ENCODE measurements at places on chromosomes 11 and 22.
A peak's percentile ranks its signal among the peaks of the same experiment; 100 is the strongest.

- no peak for DNase-seq
Measured at GRCh38 chr22:44664149-44664548, 37.9 kb upstream of the PRR5 start.

GRCh38 chr11:105273660-105274280 lies 134.2 kb upstream of the CARD18 start:
- no peak for DNase-seq

GRCh38 chr11:35165423-35166368 lies 26.7 kb downstream of the CD44 start:
- no peak for DNase-seq

DNA sequence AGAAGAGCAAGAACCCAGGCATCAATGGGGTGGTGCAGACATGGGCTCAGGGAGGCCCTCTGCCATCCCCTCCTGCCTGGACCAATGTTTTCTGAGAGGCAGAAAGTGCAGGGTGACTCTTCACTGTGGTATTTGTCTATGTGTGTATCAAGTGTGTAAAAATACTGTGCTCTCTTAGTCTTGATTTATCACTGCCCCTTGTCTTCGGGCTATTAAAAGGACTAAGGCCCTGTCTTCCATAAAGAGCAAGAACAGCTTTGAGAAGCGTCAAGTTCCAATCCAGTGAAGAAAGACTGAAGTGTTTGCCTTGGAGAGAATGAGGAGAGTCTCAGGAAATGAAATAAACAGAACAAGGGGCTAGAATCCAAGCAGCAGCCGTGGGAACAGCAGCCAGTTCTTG lies 14.4 kb downstream of the PRSS23 start:
- no peak for DNase-seq

- no peak for DNase-seq
Measured at GRCh38 chr22:28779833-28780232, 7.3 kb downstream of the CCDC117 start.

DNA sequence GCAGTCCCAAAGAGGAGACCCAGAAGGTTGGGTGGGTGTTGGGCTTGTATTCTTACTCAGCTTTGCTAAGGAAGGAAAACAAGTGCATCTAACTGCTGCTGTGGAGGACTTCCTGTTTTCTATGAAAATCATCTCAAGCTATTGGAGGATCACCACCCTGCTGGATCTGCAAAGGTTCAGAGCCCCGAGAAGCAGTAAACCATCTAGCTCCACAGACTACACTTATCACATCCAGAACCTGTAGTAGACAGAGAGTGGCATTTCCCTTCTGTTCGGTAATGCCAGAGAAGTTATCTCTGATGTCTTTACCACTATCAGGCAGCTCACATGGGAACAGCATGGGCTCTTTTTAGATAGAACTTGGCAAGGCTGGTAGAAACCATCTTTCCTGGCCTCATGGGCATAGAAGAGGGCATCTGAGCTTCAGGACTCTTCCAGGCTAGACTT lies 21.7 kb downstream of the KCNJ1 start:
- DNase-seq: no peak

- no peak for DNase-seq
Measured at GRCh38 chr11:72740060-72740424, 12.2 kb downstream of the ARAP1 start.

- DNase-seq: no peak
Measured at GRCh38 chr11:521177-521688, 14.1 kb downstream of the HRAS start.

GRCh38 chr11:32290783-32291182 lies 144.6 kb downstream of the WT1 start:
- no peak for DNase-seq

DNA sequence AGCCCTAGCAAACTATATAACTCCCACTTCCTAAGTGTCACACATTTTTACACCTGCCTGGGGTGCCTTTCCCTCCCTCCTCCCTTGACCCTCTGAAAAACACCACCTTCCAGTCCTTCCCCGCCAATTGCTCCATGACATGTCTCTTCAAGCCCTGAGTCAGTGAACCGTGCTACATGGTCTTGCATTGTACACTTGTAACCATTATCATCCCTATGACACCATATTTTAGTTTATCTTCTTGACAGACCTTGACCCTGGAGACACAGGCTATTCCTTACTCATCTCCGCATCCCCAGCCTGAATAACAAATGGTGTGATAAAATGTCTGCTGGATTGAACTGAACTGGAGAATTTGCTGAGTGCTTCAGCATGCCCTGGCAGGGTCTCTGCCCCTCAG lies 36.9 kb downstream of the TNKS1BP1 start:
- no peak for DNase-seq

DNA sequence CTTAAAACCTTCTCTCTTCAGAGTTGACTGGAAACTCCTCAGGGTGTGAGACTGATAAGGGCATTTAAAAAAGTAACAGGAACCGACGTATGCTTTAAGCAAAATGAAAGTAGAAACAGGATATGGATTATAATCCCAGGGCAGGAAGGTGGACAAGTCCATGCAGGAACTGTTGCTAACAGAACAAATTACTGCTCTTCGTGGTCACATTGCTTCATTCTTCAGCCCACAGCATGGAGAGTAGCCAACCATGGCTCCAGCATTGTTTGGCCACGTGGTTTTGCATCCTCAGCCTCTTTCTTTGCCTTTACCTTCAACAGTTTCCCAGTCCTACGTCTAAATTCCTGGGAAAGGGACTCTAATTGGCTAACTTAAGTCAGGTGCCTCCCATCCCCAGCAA lies 563.1 kb upstream of the ISX start:
- DNase-seq: no peak

DNA sequence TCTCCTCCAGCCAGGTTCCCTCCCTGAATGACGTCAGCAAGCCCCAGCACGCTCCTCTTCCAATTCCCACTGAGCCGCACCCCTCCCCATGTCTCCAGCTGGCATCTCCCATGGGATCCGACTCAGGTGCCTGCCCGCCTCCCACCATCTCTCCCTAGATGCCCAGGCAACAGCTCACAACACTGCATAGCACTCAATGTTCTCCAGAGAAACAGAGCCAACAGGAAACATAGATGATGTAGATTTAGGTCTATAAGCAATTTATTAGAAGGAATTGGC lies 532.3 kb downstream of the BRD1 start:
- no peak for DNase-seq

- DNase-seq: no peak
Measured at GRCh38 chr22:36881504-36882245, 20.9 kb downstream of the NCF4 start.

DNA sequence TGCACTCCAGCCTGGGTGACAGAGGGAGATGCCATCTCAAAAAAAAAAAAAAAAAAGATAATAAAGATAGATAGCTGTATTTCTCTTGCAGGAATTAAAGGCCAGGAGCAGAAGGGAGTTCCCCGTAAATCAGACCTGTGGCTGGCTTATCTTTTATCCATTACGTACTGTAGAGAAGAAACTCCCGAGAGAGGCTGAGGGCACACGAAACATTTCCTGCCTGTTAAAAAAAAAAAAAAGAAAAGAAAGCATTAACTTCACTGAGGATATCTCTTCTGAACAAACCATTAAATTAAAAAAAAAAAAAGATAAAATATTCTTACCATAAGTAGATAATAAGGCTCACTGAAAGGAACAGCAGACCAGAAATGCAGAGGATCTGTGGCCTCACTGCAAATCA lies 22.5 kb downstream of the P4HA3 start:
- no peak for DNase-seq

DNA sequence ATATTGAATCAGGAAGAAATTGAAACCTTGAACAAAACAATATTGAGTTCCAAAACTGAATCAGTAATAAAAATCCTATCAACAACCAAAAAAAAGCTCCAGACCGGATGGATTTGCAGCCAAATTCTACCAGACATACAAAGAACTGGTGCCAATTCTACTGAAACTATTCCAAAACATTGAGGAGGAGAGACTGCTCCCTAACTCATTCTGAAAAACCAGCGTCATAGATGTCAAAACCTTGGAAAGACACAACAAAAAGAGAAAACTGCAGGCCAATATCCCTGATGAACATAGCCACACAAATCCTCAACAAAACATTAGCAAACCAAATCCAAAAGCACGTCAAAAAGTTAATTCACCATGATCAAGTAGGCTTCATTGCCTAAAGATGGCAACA lies 353.8 kb downstream of the TMEM135 start:
- DNase-seq: no peak

- DNase-seq: no peak
Measured at GRCh38 chr11:81989093-81989492, 744.6 kb downstream of the FAM181B start.

GRCh38 chr22:23498811-23499798 lies 81.0 kb downstream of the IGLL1 start:
- no peak for DNase-seq

DNA sequence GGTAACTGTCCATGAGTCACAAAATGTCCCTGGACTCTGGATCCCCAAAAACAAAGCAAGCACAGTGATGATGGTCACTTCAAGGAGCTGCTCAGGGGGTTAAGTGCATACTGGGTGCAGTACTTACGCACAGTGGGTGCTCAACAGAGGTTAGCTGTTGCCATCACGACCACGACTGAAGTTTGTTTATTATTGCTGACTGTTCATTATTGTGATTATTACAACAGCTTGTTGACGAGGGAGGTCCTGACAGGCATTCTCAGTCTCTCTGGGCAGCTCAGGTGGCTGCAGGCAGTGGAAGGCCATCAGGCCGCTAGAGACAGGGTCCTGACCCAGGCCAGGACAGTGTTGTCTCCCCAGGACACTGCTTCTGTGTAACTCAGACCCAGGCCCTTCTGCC lies 418.8 kb downstream of the SHANK2 start:
- no peak for DNase-seq

DNA sequence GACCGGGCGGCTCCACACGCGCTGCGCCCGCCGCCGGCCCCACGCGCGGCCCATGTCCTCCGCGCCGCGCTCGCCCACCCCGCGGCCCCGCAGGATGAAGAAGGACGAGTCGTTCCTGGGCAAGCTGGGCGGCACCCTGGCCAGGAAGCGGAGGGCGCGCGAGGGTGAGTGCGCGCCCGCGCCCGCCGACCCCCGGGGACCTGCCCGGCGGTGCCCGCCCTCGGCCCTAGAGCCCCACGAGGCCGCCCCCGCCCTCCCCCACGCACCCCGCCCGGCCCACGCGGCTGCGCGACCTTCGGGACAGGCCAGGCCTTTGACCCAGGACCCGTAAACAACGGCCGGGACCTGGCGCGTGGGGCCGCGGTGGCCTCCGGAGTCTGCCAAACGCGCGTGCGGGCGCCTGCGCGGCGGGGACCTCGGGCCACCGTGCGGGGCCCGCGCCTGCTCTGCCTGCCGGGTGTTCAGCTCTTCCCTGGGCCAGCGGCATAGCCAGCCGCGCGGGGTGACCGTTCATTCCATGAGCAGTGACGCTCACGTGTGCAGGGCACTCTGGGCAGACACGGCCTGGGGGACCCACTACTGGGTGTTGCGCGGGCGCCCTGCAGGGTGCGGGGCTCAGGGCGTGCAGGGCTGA lies at the start of gene PARVB:
Gene PARVB (plus strand): TSS at position 15 of the 634 bp plus-strand sequence. CDS start 38 bp downstream, at position 53.
- DNase-seq: no peak

DNA sequence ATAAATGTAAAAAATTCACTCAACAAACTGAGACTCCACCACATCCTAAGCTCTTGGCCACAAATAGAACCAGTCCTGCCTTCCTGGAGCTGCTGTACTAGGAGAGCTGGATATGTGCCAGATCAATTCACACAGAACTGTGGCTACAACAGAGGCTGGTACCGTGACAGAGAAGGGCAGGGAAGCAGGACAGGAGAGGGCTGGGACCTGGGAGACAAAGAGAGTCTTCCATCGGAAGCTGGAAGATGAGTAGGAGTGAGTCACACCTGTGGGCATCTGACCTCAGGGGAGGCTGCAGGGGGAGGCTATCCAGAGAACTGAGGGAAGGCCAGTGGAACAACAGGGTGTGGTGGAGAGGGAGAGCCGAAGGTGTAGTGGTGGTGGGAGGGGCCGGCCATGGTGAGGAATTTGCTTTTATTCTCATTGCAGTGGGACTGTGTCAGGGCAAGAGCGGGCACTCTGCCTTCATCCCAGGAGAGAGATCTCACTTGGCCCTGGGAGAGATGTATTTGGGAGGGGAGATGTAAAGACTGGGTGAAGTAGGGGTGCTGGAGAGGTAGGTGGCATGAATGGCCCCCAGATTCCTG lies 1.9 kb upstream of the LTBP3 start:
- DNase-seq: no peak

DNA sequence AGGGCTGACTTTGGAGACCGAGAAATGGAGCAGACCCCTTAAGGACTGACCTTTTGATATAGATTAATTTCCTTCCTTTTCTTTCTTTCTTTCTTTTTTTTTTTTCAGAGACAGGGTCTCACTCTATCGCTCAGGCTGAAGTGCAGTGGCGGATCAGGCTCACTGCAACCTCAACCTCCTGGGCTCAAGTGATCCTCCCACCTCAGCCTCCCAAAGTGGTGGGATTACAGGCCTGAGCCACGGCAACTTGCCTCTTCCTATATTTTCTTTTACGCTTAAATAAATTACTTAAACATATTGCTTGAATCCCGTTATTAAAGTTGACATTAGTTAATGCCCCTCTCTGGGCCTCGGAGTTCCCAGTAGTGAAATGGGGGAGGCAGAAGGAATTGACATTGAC lies 350 bp upstream of the KCTD14 start:
- DNase-seq: no peak

DNA sequence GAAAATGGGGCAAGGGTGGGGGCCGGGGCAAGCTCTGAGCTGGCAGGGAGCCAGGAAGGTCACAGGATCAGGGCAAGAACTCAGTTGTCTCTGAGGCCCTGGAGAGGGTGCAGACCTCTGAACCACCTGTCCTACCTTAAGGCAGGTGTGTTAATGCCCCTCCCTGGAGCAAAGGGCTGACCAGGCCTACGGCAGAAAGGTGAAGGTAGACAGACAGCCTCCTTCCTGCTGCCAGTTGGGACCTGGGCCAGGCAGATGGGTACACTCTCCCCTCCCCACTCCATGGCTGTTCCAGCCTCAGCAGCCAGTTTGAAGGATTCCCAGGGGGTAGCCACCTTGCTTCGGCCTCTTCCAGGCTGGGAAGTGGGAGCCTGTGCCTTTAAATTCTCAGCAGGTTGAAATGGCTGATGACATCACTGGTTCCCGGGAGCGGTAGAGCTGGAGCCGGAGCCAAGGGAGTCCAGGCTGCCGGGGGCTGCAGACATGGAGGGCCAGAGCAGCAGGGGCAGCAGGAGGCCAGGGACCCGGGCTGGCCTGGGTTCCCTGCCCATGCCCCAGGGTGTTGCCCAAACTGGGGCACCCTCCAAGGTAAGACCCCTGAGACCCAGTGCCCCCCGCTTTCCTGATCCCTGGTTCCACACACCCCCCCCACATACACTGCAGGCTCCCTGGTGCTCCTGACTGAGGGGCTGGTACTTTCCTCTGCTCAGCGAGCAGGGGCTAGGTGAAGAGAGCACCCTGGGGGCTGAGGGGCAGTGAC lies at the start of gene INPP5J:
Gene INPP5J (plus strand): TSS at position 435 of the 760 bp plus-strand sequence. CDS start 49 bp downstream, at position 484.
- DNase-seq: peak; percentile 15

GRCh38 chr11:94549146-94549545 lies 5.4 kb downstream of the FUT4 start:
- DNase-seq: no peak

DNA sequence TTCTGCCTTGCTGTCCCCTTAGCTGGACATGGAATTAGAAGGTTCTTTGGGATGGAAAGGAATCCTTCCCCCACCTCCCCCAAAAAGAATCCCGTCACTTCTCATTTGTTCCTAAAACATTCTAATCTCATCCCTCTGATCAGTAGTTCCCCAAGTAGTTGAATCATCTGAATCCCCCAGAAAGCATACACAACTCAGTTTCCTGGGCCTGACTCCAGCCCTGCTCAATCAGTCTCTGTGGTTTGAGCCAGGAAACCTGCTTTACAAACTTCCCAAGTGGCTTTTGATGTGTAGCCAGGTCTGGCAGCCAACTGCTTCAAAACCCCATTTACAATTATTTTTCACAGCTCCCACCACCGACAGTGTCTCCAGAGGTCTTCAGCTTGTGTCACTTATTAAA lies 20.2 kb downstream of the C22orf31 start:
- no peak for DNase-seq
